ENCODE measurements at places on chromosomes 2 and 18.

GRCh38 chr2:54559006-54559445 lies 102.9 kb downstream of the SPTBN1 start:
- no peak for DNase-seq

- DNase-seq = no peak
Observed at GRCh38 chr2:233025706-233026105, 6.8 kb upstream of the NEU2 start.

DNA sequence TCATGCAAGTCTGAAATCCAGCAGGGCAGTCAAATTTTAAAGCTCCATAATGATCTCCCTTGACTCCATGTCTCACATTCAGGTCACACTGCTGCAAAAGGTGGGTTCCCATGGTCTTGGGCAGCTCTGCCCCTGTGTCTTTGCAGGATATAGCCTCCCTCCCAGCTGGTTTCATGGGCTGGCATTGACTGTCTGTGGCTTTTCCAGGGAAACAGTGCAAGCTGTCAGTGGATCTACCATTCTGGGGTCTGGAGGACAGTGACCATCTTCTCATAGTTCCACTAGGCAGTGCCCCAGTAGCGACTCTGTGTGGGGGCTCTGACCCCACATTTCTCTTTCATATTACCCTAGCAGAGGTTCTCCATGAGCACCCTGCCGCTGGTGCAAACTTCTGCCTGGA lies 220.6 kb upstream of the COPS8 start:
- DNase-seq = no peak

- DNase-seq = no peak
Observed at GRCh38 chr2:68835621-68836020, 35.6 kb downstream of the BMP10 start.

GRCh38 chr2:123870881-123871276 lies 154.2 kb upstream of the CNTNAP5 start:
- no peak for DNase-seq

- no peak for DNase-seq
Observed at GRCh38 chr2:45293182-45293581, 283.9 kb upstream of the SIX2 start.

DNA sequence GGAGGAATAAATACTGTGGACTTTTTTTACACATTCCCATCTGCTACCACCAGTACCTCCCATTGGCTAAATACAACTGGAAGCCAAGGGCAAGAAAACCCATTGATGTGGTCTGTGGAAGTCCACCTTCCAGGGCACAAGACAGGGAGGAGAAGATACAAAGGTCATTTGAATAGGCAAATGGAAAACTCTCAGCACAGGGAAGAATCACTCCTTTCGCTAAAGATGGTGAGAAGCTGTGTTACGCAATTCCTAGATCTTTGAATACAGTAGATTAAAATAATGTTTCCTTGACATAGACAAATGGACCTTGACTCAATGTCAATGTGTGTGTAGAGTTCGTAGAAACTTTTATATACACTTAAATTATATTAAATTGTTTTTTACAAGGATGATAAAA lies 70.9 kb upstream of the ERBB4 start:
- DNase-seq = no peak

DNA sequence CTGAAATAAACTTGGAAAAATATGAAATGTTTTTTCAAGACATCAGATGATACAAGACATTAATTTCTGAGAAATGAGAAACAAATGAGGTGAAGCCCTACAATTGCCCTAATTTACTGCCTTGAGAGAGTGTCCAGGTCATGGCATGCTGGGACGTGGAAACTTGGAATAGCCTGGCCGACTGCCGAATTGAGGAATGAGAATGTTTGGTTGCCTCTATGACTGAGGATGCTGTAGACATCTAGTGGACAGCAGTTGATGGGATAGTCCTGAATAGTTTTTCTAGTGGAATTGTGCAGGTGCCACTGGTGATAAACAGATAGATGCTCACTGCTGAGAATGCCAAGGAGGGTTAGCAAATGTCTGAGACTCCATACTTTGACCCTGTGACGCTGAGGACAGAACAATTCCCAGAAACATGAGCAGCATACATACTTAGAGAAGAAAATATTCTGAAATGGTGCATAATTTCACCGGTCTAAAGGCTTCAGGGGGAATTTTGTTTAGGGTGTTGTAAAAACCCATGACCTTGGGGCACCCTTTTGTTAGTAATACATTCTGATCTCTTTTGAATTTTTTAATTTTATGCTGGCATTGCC lies 56.5 kb upstream of the CWC22 start:
- DNase-seq = no peak

GRCh38 chr2:111896024-111896423 lies 2.4 kb upstream of the MERTK start:
- DNase-seq = no peak

DNA sequence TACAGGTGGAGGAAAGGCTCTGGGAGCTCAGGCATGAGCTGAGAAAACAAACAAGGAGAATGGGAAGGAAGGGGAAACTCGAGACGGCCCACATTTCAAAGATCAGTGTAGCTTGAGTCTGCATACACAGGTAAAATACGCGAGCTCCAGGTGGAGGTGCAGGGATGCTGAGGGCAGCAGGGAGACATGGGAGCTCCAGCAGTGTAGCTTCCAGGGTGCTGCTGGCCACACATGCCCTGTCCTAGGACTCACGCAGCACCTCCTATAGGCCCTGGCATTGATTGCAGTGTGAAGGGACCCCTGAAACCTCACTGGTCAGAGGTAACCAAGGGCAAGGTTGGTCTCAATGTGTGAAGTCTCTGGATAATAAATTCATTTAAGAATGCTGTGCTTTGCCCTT lies 362.8 kb upstream of the HS6ST1 start:
- DNase-seq = no peak

- DNase-seq = peak; percentile 14
Observed at GRCh38 chr2:206011795-206012194, 74.2 kb downstream of the INO80D start.

GRCh38 chr2:138026111-138027020 lies 62.1 kb downstream of the HNMT start:
- DNase-seq = no peak

DNA sequence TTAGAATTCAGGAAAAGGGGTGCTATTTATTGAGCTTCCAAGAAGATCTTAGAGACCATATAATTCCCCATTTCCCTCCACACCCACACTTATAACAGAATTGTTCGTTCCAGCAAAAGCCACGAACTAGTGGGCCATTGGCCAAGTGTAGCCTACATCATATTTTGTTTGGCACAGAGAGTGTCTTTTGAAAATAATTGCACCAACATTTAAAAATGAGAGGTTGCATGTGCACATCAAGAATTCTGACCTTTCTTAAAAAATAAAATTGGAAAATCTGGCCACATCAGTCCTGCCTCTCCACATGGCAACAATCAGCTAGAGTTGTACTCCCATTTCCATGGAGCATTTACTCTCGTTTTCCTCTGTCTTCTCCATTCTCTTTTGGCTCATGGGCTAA lies 655.5 kb upstream of the FANCL start:
- DNase-seq = no peak

- DNase-seq = no peak
Observed at GRCh38 chr2:28638102-28638501, 113.5 kb upstream of the PPP1CB start.

- DNase-seq = no peak
Observed at GRCh38 chr2:71538656-71539265, 85.4 kb downstream of the DYSF start.

GRCh38 chr18:5582849-5583681 lies 39.3 kb upstream of the EPB41L3 start:
- no peak for DNase-seq

DNA sequence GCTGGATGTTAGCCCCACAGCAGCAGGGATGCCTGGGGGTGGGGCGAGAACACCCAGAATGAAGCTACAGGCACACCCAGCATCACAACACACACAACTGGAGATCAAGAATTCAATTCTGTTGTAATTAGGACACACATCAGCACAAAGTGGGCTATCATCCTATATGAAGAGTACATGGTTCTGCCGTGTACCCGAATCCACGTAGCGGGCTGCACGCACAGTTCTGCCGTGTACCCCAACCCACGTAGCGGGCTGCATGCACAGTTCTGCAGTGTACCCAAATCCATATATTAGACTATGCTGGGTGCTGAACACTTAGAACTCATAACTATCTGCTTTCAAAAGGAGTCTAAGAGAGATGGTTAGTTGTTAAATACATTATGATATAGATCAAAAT lies 86.5 kb downstream of the EIPR1 start:
- no peak for DNase-seq

- no peak for DNase-seq
Observed at GRCh38 chr2:55801436-55801835, 107.8 kb upstream of the PNPT1 start.

- DNase-seq = no peak
Observed at GRCh38 chr2:64524604-64525316, 632 bp downstream of the AFTPH start.

- no peak for DNase-seq
Observed at GRCh38 chr2:196253116-196253480, 81.7 kb upstream of the STK17B start.

DNA sequence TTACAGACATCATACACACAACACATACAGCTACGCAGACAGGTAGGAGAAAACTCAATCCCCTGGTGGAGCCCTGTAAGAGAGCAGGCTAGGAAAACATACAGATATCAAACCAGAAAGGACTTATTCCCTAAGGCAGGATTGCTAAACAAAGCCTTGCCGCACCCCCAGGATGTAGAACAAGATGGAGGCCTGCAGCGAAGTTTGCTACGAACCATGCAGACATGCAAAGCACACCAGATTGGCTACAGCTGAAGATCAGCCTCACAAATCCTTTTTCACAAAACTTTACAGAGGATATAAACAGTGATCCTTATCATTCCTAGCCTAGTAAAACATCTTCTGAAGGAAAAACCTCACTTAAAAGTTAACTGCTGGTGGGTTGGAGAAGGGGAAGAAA lies 28.3 kb downstream of the C18orf54 start:
- no peak for DNase-seq

DNA sequence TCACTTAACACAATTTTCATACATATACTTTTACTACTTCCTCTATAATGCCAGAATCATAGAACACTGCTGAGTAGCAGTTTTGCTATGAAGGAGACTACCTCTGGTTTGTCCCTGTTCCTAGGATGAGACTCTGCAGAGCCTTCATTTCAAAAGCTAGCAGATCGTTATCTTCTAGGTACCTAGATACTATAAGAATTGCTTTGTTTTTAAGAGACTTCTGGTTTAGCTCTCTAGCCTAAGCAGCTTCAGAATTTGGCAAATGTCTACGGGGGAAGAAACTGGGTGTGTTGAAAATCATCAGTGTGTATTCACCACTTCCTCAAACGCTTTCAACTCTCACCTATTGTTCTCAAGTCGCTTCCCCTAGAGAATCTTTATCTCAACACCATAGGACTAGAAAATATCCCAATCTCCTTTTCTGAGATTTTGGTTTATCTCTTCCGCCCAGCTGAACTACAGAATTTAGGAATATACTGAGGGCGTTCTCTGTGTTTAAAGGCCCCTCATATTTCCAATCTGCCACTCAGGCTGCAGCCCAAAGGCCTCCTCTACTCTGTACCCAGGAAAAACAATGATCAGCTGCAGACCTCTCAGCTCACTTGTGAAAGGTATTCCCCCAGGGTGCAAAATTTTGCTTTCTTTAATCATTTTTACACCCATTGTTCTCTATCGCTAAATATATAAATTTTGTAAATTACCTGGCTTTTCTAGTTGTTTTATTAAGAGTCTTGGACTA lies 28.7 kb downstream of the SMAD2 start:
- no peak for DNase-seq

GRCh38 chr2:42651057-42651456 lies 82.6 kb downstream of the MTA3 start:
- DNase-seq = no peak

- no peak for DNase-seq
Observed at GRCh38 chr2:142058149-142058548, 72.7 kb downstream of the LRP1B start.

DNA sequence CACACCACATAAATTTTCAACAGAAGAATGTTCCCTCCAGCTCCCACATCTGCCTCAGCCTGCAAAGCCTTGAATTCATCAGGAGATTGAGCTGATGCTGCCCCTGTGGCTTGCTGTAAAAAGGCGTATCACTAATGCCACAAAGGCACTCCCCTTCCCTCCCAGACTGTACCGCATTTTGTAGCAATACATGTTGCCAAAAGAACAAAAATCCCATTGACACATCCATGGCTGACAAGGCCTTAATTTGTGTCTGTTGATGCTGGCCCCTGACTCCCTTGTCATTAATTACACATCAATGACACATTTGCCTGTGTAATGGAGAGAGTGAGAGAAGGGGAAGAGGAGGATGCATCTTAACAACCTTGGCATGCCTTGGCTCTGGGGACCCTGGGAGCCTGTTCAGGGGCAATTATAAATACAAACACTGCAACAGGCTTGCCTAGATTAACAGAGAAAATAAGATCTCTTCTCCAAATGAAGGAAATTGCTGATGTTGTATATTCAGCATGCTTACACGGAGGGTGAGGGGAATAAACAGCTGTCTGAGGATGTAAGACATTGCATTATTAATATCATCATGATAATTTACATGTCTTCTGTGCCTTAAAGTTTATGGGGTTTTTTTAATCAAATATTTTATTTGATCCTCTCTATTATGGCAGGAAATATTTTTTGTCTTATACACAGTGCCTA lies 264.0 kb downstream of the SUCLG1 start:
- DNase-seq = no peak

GRCh38 chr2:133986081-133986837 lies 267.6 kb upstream of the MGAT5 start:
- DNase-seq = no peak

- DNase-seq = no peak
Observed at GRCh38 chr2:103664690-103665089, 902.9 kb downstream of the TMEM182 start.

DNA sequence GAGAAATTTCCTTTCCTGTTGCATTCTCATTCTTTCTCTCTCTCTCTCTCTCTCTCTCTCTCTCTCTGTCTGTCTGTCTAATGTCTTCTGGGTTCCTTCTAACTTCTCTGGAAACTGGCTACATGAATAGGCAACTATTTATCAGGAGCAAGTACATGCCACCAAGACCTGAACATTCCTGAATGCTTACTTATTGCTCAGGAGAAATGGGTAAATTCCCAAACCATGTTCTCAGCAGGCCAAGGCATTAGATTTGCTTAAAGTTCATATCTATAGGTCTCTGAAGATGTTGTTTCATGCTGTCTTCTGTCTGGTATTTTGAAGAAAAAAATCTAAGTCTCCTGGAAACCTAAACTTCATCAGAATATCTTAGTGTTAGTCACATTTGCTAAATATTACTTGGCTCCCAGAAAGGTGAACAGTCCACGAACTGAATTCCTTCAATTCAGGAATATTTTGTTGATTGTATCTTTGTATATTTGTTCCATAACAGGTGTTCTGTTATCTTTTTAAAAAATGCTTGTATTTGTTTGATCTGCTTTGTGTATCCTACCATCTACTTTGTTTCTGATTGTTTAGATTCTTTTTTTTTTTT lies 77.2 kb upstream of the FIGN start:
- DNase-seq = no peak
